Cortex of kidney (tissue), 1 donor: ENCODE measurements at places on chromosomes 13 and 19.

- DNase-seq: no peak
These were observed 10.5 kb downstream of the ZNF44 start for GRCh38 chr19:12284226-12284625.

DNA sequence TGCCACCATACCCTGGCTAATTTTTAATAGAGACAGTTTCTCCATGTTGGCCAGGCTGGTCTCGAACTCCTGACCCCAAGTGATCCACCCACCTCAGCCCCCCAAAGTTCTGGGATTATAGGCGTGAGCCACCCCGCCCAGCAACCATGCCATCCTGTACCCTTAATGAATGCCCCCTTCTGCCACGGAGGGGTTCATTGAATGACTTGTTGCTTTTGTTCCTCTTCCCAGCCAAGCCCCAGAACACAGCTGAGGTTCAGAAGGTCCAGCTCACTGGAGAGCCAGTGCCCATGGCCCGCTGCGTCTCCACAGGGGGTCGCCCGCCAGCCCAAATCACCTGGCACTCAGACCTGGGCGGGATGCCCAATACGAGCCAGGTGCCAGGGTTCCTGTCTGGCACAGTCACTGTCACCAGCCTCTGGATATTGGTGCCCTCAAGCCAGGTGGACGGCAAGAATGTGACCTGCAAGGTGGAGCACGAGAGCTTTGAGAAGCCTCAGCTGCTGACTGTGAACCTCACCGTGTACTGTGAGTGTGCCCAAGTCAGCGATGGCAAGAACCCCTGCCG is 6.0 kb downstream of the PVR start:
- no peak for DNase-seq

- DNase-seq: no peak
These were observed 75.2 kb downstream of the KL start for GRCh38 chr13:33091415-33091774.

GRCh38 chr13:109761695-109762094 is 24.7 kb downstream of the IRS2 start:
- DNase-seq: no peak

GRCh38 chr13:98787996-98788395 is 35.5 kb upstream of the SLC15A1 start:
- no peak for DNase-seq

- no peak for DNase-seq
These were observed 586.7 kb upstream of the SGCG start for GRCh38 chr13:22594041-22594440.
